ENCODE measurements at places on chromosomes 12 and 14. TPM values are rescaled to one million over a fixed set of nuclear protein-coding genes. Genes with fewer than 3 reads are reported as not detected.

The P2RX2 gene
- total RNA-seq = not detected

The SDSL gene
- total RNA-seq = 32.2 TPM

The TMEM229B gene
- total RNA-seq = not detected

The IFNG-AS1 gene
- not detected for total RNA-seq

The RD3L gene
- not detected for total RNA-seq

The PTHLH gene
- 8.3 TPM for total RNA-seq

The KLRG1 gene
- total RNA-seq = 4.2 TPM

The IL23A gene
- total RNA-seq = 0.32 TPM

The KRT8 gene
- 1,565 TPM for total RNA-seq

The SMCO2 gene
- not detected for total RNA-seq

The KRT4 gene
- total RNA-seq = 2.5 TPM

The AKAP3 gene
- not detected for total RNA-seq

The FAR2 gene
- total RNA-seq = not detected

The GLS2 gene
- not detected for total RNA-seq

The KRT83 gene
- not detected for total RNA-seq

The GZMB gene
- not detected for total RNA-seq

The ERBB3 gene
- 1.8 TPM for total RNA-seq

The AKT1 gene
- total RNA-seq = 126 TPM

Measured in Caki2 (cell line).